ENCODE measurements at places on chromosomes 16 and 17.
A peak's percentile ranks its signal among the peaks of the same experiment; 100 is the strongest.

DNA sequence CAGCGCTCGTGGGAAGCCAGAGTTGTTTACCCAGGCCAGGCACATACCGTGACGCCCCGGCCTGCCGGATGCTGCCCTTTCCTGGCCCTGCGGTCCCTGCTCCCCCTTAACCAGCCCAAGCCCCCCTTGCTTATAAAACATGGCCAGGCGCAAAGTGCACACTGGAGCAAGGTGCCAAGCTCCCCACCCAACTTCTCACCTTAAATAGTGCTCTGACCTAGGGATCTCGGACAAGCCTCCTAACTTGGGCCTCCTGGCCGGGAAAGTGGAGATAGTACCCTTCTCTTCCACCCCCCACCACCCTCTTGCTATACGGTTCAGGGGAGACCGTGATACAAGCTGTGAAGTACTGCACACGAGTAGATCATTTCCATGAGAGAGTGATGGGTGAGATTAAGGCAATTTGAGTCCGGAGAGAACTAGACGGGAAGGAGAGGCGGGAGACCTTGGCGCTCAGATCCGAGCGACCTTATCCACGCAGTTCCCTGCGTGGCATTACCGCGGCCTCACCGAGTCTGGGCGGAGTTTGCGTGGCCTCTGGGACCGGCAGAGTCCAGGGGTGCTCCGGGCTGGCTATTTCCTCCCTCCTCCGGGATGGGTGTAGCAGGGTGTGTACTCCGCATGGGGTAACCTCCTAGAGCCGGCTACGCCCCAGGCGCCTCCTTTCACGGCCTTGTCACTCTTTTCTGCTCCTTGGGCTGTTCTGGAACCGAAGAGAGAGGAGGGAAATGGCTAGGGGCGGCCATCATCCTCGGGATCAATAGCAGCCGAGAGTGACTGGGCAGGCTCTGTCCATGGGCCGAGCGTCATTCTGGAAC is 4.4 kb upstream of the LHX1 start:
- no peak for DNase-seq

- DNase-seq: peak; percentile 87
These were observed 24.7 kb downstream of the IL21R start for GRCh38 chr16:27426423-27427408.

DNA sequence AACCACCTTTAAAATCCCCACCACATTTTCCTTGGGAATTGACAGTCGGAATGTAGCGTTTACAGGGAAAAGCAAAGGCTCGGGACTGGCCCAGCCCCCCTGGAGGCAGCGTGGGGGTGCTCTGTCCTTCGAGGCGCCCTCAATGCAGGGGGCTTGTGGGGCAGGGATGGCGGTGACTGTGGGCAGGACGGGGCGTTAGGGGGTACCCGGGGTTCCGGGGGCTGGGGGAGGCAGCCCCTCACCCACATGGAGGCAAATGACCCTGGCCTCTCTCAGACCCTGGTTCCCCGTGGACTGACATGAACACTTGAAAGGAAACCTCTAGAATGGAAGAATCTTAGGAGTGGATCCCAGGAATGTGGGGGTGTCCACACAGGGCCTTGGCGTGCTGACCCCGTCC is 78.4 kb upstream of the GNG13 start:
- no peak for DNase-seq

DNA sequence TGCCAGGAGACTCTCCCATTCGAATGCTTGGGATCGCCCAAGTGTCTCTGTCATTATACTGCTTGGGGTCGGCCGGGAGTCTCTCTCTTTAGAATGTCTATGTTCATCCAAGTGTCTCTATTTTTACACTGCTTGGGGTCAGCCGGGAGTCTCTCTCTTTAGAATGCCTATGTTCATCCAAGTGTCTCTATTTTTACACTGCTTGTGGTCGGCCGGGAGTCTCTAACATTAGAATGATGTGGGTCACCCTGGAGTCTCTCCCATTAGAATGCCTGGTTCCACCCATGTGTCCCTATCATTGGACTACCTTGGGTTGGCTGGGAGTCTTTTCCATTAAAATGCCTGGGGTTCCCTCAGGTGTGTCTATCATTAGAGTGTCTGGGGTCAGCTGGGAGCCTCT is 2230.4 kb downstream of the TP53TG3F start:
- DNase-seq: no peak

DNA sequence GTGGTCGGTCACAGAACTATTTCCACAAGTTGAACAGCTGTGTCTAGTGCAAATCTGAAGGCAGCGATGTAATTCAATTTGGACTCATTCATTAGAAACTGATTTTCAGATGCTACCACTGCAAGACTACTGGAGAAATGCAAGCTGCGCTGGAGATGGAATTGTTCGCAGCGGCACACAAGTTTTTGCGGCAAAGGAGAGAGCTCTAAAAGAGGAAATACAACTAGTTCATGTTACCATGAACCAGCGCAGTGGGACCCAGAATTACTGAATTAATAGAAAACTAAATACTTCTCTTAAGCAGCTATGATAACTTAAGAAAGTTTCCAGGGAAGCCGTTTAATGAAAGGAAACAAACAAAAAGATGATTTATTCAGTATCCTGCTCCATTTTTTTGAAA is 1.9 kb downstream of the CREBBP start:
- no peak for DNase-seq

DNA sequence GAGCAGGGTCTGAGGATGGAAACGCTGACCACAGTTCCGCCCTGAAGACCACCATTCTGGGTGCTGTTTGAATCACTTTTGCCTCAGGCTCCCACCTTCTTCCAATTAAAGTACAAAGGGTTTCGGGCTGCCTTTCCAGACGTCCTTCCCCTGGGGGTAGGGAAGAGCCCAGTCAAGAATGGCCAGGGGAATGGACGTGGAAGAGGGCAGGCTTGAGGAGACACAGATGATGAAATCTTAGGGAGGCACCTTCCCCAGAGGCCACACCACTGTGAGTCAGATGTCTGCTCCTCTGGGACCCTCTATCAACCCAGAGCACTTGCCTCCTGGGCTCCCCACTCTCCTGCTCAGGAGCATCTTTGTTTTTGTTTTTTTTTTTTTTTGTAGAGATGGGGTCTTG is 27.5 kb upstream of the MTSS2 start:
- DNase-seq: peak; percentile 44

DNA sequence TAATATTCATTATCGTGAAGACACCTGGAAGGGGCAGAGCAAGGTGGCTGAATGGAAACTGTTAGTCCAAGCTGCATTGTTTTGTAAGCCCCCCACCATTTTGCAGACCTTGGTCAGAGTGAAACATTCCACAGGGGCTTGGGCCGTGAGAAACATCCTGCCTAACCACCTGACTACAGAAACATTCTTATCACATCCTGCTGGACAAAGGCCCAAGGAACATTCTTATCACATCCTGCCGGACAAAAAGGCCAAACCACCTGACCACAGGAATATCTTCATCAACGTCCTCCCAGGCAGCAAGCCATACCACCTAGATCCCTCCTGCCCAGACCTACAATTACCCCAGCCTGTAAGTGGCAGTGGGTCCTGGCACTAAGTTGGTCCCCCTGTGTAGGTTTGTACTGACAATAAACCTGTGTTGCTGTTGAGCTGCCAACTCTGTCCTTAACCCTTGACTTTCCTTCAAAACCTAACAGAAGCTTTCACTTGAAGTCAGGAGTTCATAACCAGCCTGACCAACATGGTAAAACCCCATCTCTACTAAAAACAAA is 19.6 kb downstream of the ATF7IP2 start:
- DNase-seq: no peak

DNA sequence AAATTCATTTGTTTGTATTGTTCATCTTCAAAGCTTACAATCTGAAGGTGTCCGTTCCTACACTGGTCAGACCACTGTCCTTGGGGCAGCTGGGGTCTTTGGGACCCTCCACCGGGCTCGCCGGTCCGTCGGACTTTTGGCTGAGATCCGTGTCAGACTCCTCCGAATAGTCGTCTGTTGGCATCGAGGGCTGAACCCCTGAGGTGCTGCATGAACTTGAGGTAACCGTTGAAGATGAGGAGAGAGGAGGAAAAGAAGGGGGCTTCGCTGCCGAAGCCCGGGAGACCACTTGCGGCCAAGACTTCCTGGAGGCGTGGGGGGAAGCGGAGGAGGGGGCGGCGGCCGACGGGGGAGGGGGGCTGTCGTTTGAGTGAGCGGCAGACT is 260.8 kb downstream of the ZFHX3 start:
- DNase-seq: no peak

DNA sequence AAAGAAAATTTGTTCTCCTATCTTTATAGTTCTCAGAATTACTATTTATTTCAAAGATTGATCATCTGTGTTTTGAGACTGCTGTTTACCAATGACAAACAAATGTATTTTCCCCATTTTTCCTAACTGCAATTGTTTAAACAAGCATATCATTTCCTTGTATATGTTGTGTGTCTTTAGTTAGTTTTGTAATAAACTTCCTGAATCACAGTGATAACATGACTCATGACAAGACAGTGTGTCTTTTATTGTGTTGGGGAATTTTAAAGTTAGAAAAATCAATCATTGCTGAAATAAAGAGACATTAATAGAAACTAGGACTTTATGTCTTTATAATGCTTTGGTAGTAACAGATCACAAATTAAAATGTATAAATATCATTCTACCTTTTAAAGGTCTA is 348.5 kb downstream of the KCNJ2 start:
- no peak for DNase-seq

Measured in MCF 10A (cell line).